Osteoblast (primary cell): ENCODE measurements at places on chromosomes 3 and 15.

GRCh38 chr15:28006116-28006905 lies 92.8 kb downstream of the OCA2 start:
- no peak overlapping the region for H3K27ac ChIP-seq
- no peaks in the 10 kb centered on the region for H3K36me3 ChIP-seq
- H3K4me1 ChIP-seq = no peaks in the 10 kb centered on the region
- peak; percentile 47 for DNase-seq

GRCh38 chr15:74891469-74891868 lies 1.6 kb downstream of the MPI start:
- H3K27me3 ChIP-seq = no peaks in the 10 kb centered on the region
- H3K4me3 ChIP-seq = no peak overlapping the region
- DNase-seq = no peak
- no peak overlapping the region for H3K27ac ChIP-seq

GRCh38 chr3:12380461-12380860 lies 91.6 kb downstream of the PPARG start:
- H3K4me1 ChIP-seq = no peaks in the 10 kb centered on the region
- no peak overlapping the region for H3K27ac ChIP-seq
- H3K27me3 ChIP-seq = no peaks in the 10 kb centered on the region
- H3K36me3 ChIP-seq = no peaks in the 10 kb centered on the region

GRCh38 chr3:21592828-21593227 lies 158.2 kb downstream of the ZNF385D start:
- no peaks in the 10 kb centered on the region for H3K27me3 ChIP-seq
- H3K36me3 ChIP-seq = no peaks in the 10 kb centered on the region

- no peaks in the 10 kb centered on the region for H3K27me3 ChIP-seq
Observed at GRCh38 chr3:78141269-78141668, 1101.4 kb downstream of the ROBO2 start.

- H3K4me1 ChIP-seq = no peaks in the 10 kb centered on the region
- H3K27ac ChIP-seq = no peak overlapping the region
- no peak for DNase-seq
- H3K27me3 ChIP-seq = no peaks in the 10 kb centered on the region
- peaks cover 8% of the 10 kb centered on the region for H3K36me3 ChIP-seq
Observed at GRCh38 chr15:56128081-56128480, 115.6 kb downstream of the RFX7 start.

DNA sequence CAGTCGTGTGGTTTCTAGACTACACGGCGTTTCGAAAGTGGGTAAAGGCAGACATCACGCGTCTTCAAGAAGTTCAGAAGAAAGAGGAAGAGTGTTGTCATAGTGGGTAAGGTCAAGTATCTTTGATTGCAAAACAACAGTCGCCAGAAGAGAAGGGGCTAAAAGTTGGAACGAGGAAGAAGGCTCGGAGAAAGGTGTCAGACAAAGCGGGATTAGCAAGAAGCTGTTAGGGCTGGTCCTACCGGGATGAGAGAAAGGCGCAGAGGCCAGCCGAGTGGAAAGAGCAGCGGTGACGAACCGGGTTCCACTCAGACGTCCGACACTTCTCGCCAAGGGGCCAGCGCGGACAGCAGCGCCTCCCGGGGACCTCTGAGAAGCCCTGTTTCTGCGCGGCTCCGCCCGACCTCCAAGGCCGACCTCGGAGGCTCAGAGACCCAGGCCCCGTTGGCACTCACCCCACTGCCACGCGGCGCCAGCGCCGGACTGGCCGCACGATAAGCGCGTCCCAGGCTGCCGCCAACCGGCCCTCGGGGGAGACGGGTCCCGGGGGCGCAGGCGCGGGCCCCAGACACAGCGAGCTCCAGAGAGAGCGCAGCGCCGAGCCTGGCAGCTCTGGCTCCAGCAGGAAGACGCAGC lies 436 bp downstream of the ADPGK start:
- peak; percentile 64 for DNase-seq
- peaks cover 13% of the 10 kb centered on the region for H3K36me3 ChIP-seq
- H3K27me3 ChIP-seq = no peaks in the 10 kb centered on the region
- H3K4me3 ChIP-seq = peak overlapping the region; percentile 96
- H3K4me1 ChIP-seq = peaks cover 36% of the 10 kb centered on the region
- H3K27ac ChIP-seq = peak overlapping the region; percentile 94

DNA sequence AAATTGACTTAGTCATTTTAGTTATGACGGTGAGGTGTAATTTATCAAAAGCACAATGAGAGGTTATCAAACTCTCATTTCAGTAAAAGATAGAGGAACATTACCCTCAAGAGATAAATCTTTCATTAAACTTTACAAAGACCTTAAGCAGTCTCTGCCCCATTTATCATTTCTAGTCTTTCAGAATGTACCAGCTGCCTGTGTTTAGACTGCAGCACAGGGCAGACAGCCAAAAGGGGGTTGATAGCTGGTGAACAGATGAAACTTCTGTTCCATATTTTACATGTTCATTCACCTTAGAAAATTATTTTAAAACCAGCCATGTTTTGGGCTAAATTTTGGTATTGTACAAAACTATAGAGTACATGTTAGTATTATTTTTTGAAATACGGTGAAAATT lies 514.6 kb upstream of the CNTN3 start:
- H3K4me3 ChIP-seq = no peak overlapping the region
- no peaks in the 10 kb centered on the region for H3K36me3 ChIP-seq
- no peaks in the 10 kb centered on the region for H3K4me1 ChIP-seq

DNA sequence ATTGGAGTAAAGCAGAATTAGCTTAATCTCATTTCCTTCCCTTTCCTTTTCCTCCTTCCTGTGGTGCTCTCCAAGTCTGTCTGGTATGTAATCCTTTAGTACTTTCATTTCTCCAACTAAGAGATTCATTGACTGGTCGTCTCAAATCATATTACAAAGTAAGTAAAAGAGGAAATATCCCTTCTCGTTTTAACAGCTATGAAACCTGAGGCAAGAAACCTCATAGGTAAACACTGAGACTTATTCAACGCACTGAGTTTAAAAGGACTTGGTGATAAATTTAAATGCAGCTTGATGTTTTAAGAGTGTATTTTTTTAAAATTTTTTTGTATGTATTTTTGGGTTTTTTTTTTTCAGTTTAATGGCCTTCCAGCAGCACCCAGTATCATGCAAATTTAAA lies 117.2 kb upstream of the LRRC3B start:
- no peak for DNase-seq
- H3K4me1 ChIP-seq = no peaks in the 10 kb centered on the region
- no peaks in the 10 kb centered on the region for H3K27me3 ChIP-seq
- no peak overlapping the region for H3K4me3 ChIP-seq
- H3K27ac ChIP-seq = no peak overlapping the region

DNA sequence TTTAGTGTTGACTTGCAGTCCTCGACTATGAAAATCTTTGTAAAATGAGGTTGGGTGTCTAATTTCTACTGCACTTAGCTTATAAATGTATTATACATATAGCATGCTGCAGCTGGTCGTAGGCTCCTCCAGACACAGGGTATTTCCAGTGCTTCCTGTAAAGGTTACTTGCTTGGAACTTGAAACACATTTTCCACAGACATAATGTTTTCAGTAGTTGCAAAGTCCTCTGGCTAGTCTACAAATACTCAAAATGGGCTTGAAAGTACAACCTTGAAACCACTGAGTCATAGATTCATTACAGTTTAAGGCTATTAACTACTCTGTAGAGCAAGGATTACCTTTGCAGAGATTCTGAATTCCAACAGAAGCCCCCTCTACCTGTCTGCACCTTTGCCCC lies 464.1 kb downstream of the RAP2B start:
- no peak for DNase-seq
- H3K27ac ChIP-seq = no peak overlapping the region
- H3K36me3 ChIP-seq = no peaks in the 10 kb centered on the region
- no peak overlapping the region for H3K4me3 ChIP-seq
